IMR-90 (cell line): ENCODE measurements at places on chromosomes 7 and 10. TPM values are rescaled to one million over a fixed set of nuclear protein-coding genes. Genes with fewer than 3 reads are reported as not detected.

DNA sequence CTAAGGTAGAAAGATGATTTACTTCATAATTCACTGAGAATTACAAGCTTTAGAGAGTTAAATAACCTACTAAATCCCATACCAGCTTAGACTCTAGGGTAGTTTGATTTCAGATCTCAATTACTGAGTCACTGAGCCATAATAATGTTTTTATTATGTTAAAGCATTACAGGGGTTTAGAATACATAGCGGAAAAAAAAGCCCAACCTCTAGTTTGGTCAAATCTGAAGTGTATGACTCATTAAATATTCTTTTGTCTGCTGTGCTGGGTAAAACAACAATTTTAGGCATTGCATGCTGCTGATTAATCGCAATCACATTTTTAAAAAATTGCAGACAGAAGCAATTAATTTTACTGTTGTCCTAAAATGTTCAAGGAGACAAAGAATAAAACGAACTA lies 48.5 kb downstream of the MALRD1 start:
- peak; percentile 20 for DNase-seq

- no peak for DNase-seq
These were observed 24.3 kb upstream of the ST7 start for GRCh38 chr7:116929021-116929420.

GRCh38 chr10:103155471-103156085 lies 37.5 kb downstream of the NT5C2 start:
- DNase-seq, result no peak

- DNase-seq, result peak; percentile 21
These were observed 435.8 kb downstream of the EXOC4 start for GRCh38 chr7:133688483-133689239.

GRCh38 chr10:109882251-109883057 lies 40.9 kb downstream of the XPNPEP1 start:
- DNase-seq, result no peak

DNA sequence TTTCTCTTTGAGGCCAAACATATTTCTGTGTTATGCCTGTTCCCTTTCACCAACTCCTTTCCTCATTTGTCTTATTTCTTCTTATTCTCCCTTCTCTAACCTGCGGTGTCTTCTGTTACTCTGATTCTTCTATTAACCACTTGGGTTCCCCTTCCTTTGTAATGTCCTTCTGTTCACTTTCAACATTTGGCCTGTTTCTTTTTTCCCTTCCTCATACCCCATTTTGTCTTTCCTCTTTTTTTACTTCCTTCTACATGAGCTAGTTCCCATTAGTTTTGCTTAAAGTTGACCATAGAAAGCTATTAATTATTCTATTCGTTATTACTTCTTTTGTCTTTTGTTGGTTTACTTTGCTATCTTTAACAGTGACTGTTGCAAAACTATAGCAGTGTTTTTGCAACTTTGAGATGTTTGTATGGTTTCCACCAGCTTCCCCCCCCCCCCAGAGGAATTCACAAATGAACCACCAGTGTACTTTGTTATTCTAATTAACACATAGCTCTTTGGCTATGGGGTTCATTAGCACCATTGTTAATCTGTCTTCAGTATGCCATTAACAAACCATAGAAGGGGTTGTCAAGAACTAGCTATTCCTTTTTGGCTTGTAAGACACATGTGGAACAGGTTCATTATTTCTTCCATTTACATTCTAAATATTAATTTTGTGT lies 2.9 kb downstream of the LRGUK start:
- DNase-seq, result no peak

DNA sequence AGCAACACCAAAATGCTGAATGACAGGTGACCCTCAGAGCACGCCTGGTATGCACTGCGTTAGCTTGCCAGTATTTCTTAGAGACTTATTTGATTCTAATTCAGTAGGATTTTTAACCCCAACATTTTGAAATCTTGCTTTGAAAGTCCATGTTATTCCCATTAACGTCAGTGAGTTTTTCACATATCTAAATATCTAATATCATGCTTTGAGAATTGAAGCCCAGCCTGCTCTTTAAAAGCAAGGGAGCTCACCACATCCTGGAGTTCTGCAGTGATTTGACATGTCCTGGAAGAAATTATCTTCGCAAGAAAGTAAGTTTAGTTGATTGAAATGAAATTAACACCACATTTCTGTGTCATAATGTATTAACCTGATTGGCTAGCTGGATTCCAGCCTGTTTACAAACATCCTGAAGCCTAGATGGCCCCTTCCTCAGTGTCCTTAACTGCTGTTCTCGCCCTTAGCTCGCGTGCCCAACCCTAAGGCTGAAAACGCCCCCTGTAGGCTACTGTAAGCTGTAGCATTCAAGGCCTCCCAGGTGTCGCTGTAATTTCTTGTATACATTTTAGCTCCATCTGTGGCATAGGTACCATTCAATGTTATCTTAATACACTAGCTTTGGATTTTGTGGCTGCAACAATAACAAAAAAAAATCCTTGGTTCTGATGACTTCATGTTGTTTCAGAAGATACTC lies 191.5 kb downstream of the MGMT start:
- DNase-seq, result no peak

DNA sequence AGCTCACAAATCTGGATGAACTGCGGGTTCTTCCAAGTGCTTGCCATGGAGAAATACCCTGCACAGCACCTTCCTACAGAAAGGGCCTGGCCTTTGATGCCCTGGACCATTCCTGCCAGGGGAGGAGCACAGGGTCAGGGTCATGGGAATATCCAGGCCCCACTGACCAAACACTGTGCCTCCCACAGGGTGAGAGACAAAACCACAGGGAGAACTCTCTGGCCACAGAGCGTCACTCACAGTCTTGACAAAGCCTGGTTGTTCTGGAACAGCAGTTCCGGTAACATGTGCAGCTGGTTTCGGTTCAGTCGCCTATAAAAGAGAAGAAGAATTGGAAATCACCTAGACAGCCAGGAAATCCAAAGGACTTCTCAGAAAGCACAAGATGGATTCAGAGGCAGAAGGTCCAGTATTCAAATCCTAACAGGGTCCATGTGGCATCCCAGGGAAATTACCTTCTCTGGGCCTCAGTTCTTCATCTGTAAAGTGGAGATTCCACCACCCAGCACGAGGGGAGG lies 28.1 kb downstream of the SLIT1 start:
- no peak for DNase-seq

GRCh38 chr10:52778511-52779392 lies 6.2 kb upstream of the MBL2 start:
- peak; percentile 18 for DNase-seq

DNA sequence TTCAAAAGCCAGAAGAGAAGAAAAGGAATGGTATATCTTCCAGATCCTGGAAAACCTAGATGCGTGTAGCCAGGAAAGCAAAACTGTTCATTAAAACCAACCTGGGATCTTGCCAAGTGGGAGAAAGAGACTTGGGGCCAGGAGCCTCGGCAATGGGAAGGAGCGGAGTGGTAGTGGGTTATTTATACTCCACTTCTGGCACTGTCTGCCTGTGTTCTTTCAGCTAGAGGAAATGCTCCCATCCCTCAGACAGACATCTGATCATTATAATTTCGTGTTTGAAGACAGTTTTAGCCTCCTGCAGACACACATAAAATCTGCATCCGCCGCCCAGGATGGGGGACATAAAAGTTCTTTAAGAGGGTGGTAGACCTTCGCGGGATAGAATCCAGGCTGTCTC lies 421.6 kb downstream of the RPS24 start:
- DNase-seq, result no peak

- DNase-seq, result no peak
These were observed 117.3 kb downstream of the HIPK2 start for GRCh38 chr7:139660317-139661042.

DNA sequence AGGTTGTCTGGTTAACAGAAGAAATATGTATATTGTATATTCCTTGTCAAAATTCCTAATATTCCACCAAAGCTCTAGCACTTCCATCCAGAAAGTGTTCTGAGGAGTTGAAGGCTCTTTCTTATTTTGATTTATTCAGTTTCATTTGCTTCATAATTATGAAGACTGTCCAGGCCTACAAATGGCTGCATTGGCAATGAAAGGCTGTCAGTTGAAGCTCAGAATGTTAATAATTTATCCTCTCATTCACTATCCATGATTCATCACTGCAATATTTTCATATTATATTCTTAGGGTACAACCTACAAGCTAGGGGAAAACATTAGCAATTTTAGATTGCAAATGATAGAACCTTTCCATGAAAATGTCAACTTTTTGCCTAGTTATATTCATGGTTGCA lies 57.3 kb downstream of the ARID5B start:
- DNase-seq, result no peak

GRCh38 chr10:28721318-28721951 lies 44.1 kb downstream of the BAMBI start:
- DNase-seq, result no peak

GRCh38 chr7:143126146-143126545 lies 5.7 kb upstream of the PIP start:
- no peak for DNase-seq

DNA sequence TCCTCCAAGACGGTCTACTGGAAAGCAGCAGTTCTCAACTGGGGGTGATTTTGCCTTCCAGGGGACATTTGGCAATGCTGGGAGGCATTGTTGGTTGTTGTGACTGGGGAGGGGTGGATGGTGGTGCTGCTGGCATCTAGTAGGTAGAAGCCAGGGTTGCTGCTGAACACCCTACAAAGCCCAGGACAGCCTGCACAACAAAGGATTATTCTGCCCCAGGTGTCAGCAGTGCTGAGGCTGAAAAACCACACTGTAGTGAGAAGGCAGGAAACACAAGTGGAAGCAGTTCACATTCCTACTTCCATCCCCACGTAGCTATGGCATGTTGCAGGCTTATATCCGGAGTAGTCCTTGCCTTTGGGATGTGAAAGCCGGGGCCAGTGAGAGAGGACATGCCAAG lies 86.9 kb downstream of the AOAH start:
- DNase-seq, result no peak

INSYN2A gene
- 0.10 and 0.11 TPM in 2 replicates for polyA plus RNA-seq

CPEB3 gene
- 0.26 and 0.36 TPM in 2 replicates for polyA plus RNA-seq

HKDC1 gene
- 0.03 and 0.07 TPM in 2 replicates for polyA plus RNA-seq

CYP3A7 gene
- polyA plus RNA-seq, result not detected in 2 replicates

PLCE1 gene
- 2.2 TPM in 2 replicates for polyA plus RNA-seq

IGFBP3 gene
- polyA plus RNA-seq, result 601 and 692 TPM in 2 replicates

POLR2J2 gene
- polyA plus RNA-seq, result 1.3 and 1.6 TPM in 2 replicates
